ENCODE measurements at places on chromosomes 12 and 14. TPM values are rescaled to one million over a fixed set of nuclear protein-coding genes. Genes with fewer than 3 reads are reported as not detected.

GRCh38 chr14:31173120-31173837 is 34.3 kb downstream of the HECTD1 start:
- no peak for DNase-seq

GRCh38 chr14:52790011-52790755 is 1.2 kb downstream of the GNPNAT1 start:
- DNase-seq, result peak; percentile 49

- DNase-seq, result no peak
These were observed 9.2 kb upstream of the MMP17 start for GRCh38 chr12:131818821-131819585.

DNA sequence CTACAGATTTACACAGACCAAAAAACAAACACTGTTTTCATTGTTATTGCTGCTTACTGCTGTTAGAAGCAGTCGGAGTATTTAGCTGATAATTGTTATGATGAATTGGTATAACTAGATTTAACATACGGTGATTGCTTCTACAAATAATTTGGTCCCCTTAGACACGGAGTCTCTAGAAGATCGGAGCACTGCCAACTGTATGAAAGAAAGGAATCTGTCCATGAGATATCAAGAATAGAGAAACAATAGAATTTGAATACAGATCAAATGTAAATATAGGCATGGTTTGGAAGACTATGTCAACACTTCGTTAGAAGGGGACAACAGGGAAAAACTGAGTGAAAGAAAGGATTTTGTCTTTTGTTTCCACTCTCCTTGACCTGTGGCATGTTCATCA is 110.9 kb downstream of the PPP2R5E start:
- DNase-seq, result no peak

GRCh38 chr12:100901266-100901665 is 106.7 kb downstream of the ANO4 start:
- DNase-seq, result no peak

DNA sequence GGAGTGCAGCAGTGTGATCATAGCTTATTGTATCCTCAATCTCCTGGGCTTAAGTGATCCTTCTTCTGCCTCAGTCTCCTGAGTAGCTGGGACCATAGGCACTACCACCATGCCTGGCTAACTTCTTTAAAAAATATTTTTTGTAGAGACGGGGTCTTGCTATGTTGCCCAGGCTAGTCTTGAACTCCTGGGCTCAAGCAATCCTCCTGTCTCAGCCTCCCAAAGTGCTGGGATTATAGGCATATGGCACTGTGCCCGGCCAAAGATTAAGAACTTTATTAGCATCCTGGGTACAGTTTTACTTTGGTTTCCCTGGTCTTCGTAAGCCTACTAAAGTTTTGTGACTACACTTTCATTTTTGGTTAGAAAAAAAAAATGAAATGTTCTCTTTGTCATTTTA is 84.4 kb downstream of the ACADS start:
- no peak for DNase-seq

DNA sequence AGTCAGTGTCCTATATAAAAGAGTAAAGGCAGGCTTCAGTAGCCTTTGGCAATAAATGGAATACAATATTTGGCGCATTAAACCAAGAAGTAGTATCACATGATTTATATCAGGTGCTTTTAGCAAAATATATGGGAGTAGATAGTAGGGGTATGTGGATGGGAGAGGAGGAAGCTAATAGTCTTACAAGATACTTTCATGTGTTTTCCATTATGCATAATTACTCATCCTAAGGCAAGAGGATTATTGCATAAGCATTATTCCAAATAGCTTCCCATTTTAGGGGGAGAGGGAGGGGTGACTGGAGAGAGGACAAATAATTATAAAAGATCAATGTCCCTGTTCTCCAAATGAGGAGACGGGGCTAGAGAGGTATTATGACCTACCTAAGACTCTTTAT is 104.3 kb downstream of the DUSP6 start:
- no peak for DNase-seq

The SERPINA9 gene
- not detected for total RNA-seq

GRCh38 chr12:40646456-40646855 is 45.8 kb upstream of the CNTN1 start:
- DNase-seq, result no peak

DNA sequence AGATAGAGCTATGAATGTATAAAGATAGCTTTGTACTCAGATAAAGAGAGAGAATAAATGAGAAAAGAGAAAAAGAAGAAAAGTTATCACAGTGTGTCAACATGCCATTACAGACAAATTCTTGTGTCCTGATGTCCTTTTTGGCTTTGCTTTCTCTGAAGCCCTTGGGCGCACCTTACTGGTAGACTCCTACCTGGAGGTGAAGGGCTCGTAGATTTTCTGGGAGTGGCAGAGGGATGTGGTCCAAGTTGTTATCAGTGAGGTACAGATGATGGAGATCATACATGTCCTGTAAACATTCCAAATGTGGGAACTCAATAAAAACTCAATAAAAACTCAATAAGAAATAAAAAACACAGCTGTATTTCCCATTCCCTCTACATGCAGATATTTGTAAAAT is 14.9 kb upstream of the CCER1 start:
- no peak for DNase-seq

DNA sequence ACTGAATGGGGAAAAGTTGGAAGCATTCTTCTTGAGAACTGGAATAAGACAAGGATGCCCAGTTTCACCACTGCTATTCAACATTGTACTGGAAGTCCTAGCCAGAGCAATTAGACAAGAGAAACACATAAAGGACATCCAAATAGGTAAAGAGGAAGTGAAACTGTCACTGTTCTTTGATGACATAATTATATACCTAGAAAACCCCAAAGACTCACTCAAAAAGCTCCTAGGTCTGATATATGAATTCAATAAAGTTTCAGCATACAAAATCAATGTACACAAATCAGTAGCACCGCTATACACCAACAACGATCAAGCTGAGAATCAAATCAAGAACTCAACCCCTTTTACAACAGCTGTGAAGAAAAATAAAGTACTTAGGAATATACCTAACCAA is 157.3 kb upstream of the DDHD1 start:
- no peak for DNase-seq

DNA sequence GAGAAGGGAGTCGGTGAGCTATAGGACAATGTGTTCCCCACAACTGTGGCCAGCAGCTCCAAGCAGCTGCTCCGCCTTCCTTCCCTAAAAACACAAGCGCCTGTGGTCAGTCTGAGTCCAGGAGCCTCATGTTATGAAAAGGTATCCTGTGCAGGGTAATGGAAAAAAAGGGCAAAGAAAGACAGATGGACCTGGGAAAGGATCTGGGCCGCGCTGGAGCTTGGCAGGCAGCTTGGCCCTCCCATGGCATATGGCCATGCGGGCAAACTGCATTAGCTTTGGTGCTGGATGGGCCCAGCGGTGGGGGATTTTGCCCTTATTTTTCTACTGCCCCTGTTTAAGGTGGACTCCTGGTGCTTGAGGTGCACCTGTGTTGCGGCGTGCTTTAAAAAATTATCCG is 23.7 kb upstream of the CHST11 start:
- no peak for DNase-seq

- DNase-seq, result no peak
These were observed 115.2 kb upstream of the MAP1LC3B2 start for GRCh38 chr12:116443821-116444589.

GRCh38 chr12:15443611-15444010 is 121.3 kb downstream of the PTPRO start:
- no peak for DNase-seq

The ACSM4 gene
- not detected for total RNA-seq

- DNase-seq, result peak; percentile 61
These were observed 142.3 kb upstream of the TMPO start for GRCh38 chr12:98373025-98373554.

The RPGRIP1 gene
- 0.33 TPM for total RNA-seq

- no peak for DNase-seq
These were observed 46.5 kb downstream of the SPATS2 start for GRCh38 chr12:49413796-49414195.

The FLVCR2 gene
- total RNA-seq, result 3.5 TPM

DNA sequence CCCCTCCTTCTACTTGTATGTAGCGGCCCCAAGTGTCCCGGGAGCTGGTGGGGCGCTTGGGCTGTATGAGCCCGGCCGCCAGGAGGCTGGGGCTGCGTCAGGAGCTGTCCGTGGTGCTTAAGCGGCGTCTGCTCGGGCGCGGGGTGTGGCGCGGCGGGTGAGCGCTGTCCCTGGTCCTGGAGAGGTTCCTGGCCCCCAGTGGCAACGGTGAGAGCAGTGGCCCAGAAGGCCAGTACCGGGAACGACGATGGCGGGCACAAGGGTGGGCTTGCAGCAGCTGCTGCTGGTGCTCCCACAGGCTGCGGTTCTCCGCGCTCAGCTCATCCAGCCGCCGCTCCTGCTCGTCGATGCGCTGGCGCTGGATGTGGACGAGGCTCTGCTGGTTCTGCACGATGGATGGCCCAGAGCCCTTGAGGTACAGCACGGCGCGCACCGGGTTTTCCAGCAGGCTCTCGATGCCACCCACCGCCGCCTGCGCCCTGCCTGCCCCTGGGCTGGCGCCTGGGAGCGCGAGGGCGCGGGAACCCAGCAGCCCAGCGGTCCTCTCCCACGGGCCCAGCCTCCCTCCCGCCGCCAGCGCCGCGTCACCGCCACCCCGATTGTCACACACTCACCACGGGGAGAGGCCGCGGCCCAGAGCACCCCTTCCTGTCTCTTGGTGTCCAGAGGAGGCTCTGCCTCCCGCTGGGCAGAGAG is 41.9 kb upstream of the FKBP4 start:
- DNase-seq, result peak; percentile 67

The TEDC1 gene
- total RNA-seq, result 112 TPM

The ESR2 gene
- not detected for total RNA-seq

The SYNDIG1L gene
- total RNA-seq, result not detected

GRCh38 chr12:107282628-107283027 is 189.3 kb upstream of the CRY1 start:
- DNase-seq, result no peak

GRCh38 chr12:126950266-126950665 is 1316.7 kb upstream of the TMEM132C start:
- no peak for DNase-seq

DNA sequence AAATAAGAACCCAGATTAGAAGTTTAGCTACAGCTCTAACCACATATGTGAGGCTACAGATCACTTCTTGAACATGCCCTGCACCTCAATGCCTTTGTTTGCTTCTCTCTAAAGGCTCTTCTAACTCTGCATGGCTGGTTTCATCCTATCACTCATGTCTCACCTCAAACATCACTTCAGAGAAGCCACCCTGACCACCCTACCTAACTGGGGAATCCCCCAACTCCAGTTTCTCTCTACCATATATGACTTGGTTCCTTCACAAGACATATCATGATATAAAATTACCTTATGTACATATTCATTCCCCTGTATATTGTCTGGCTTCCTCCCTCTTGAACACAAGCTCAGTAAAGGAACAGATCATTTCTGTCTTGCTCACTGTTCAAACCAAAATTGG is 250.2 kb upstream of the GRIP1 start:
- no peak for DNase-seq

The KRT73 gene
- total RNA-seq, result not detected

GRCh38 chr14:100610511-100611217 is 23.4 kb upstream of the BEGAIN start:
- DNase-seq, result no peak

- no peak for DNase-seq
These were observed 330.9 kb downstream of the TMEM121 start for GRCh38 chr14:105857220-105857825.

- no peak for DNase-seq
These were observed 665.2 kb downstream of the BCL11B start for GRCh38 chr14:98606816-98607215.

GRCh38 chr14:75340921-75341320 is 62.3 kb downstream of the FOS start:
- DNase-seq, result no peak

DNA sequence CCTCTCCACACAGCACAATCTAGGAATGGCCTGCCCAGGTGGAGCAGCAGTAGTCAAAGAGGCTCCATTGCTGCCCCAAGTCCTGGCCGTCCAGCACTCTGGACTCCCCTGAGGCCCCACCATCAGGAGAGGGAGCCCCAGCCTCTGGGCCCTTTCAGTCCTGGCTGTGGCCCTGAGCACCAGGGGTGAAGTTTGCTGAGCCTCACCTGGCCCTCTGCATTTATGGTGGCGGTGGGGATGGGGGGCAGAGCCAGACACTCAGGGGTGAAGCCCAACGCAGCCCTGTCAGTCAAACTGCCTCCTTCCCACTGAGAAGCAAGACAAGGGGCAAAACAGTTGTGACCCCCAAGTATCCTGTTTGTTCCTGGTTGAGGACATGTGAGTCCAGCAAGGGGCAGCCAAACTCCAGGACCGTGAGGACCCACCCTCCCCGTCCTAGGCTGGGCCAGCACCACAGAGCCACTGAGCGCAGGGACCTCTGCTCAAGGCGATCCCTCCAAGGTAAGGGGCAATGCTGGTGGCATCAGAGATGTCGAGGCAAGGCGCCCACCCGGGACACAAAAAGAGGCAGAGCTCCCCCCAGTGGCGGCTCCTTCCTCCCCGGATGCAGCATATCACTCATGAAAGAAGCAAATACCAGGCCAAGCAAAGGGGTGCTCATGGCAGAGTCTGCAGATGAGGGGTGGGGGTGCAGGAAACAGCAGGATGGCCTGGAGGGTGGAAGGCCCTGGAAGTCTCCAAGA is 4.8 kb upstream of the AMN start:
- no peak for DNase-seq

The C14orf132 gene
- total RNA-seq, result not detected

DNA sequence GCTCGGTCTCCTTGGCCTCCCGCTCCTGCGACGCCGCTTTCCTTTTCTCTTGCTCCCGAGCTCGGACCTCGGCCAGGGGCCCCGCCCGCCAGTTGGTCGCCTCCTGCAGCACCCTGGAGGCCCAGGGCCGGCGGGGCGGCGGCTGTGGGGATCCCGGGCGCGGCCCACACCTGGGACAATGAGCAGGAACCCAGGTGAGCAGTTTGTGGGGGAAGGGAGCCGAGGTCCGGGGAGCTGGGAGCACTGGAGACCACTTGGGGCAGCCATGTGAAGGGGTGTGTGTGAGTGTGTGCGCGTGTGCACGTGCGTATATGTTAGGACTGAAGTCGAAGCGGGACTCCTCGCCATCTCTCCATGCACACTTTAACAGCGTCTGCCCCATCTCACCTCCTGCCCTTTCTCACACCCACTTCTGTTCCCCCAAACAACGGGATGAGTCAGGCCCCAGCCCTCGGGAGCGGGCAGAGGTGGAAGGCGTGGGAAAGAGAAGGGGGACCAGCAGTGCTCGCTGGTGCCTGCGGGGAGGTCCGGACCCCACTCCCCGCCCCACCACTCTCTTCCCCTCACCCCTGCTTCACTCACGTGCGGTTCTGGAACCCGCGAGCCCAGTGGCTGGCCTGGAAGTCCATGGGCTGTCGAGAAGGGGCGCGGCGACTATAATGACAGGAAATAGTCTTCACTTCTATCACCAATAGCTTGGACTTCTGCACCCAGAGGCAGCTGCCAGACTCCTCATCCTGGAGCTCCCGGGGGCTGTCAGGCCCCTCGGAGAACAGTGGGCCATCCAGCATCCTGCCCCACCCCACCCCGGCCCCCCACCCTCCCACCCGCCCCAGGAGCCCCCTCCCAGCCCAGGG is 450 bp downstream of the DDN start:
- DNase-seq, result no peak

The ASCL1 gene
- not detected for total RNA-seq

The ERC1 gene
- total RNA-seq, result 11.6 TPM

Data from HT-29 (cell line).